ENCODE measurements at places on chromosomes 4 and X.

DNA sequence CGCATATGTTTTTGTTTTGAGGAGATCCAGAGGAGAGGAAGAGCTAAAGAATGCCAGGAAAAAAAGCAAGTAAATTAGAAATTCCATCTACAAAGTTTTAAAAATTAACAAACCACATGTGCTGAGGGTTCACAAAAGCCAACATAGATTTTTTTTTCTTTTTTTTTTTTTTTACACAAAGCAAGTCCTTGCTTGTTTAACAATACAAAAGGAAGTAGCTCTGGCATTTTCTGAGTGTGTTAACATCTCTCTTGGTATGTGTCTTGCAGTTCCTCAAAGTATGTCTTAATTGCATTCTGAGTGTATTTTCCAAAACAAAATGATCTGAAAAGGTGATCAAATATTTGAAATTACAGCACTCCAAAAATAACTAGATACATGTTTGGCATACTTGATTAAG, 1682.7 kb upstream of the AGA start:
- no peak for DNase-seq

GRCh38 chrX:148914783-148915182, 414.4 kb downstream of the AFF2 start:
- DNase-seq: no peak

- DNase-seq: no peak
These were observed 41.1 kb upstream of the ACSL4 start for GRCh38 chrX:109774136-109774535.

- no peak for DNase-seq
These were observed 1.3 kb upstream of the TSPYL2 start for GRCh38 chrX:53080628-53081580.

DNA sequence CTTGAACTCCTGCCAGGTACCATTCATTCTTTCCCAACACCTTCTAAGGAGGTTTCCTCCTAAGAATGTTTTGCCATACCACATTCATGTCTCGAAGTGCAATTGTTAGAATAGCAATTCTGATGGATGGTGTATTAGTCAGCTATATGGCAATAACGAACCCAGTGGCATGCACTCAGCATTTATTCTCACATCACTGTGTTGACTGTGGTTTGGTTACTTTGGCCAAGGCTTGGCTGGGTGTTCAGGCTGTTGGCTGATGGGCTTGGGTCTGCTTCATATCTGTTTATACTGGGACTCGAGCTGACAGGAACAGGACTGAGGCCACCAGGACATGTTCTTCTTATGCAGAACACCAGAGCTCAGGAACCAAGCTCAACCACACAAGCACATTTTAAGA, 31.7 kb downstream of the PSAPL1 start:
- DNase-seq: no peak

- no peak for DNase-seq
These were observed 77.5 kb downstream of the UCHL1 start for GRCh38 chr4:41334182-41334581.

- no peak for DNase-seq
These were observed 8.3 kb upstream of the HAND2 start for GRCh38 chr4:173538148-173538908.

- DNase-seq: no peak
These were observed 2.8 kb downstream of the TIGD2 start for GRCh38 chr4:89114100-89114499.

GRCh38 chrX:118976599-118977340, 2.4 kb downstream of the LONRF3 start:
- no peak for DNase-seq

- peak; percentile 77 for DNase-seq
These were observed 45.2 kb upstream of the CLCN4 start for GRCh38 chrX:10111364-10112148.

GRCh38 chr4:109378511-109378910, 55.1 kb upstream of the SEC24B start:
- DNase-seq: no peak

GRCh38 chr4:1628892-1629698, 55.0 kb downstream of the FAM53A start:
- peak; percentile 20 for DNase-seq

GRCh38 chrX:13440176-13440575, 120.3 kb upstream of the ATXN3L start:
- DNase-seq: no peak

DNA sequence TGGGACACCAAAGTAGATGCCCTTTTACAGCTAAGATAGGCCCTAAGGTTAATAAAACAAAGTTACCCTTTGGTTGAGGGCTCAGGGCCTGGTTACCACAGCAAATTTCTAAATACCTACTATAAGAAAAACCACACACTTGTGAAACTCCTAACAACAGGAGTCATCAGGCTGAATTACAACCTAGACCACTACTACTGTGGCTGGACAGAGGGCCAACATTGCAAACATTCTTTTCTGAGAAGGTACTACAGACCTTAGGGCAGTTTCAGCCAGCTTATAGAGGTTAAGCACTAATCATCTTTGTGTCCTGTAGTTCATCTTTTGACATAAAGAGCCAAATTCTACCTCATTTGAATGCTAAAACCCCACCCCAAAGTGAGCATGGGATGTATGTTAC, 504.0 kb downstream of the RAPGEF2 start:
- DNase-seq: no peak

- DNase-seq: no peak
These were observed 651.9 kb upstream of the PCDH7 start for GRCh38 chr4:30068234-30068633.

DNA sequence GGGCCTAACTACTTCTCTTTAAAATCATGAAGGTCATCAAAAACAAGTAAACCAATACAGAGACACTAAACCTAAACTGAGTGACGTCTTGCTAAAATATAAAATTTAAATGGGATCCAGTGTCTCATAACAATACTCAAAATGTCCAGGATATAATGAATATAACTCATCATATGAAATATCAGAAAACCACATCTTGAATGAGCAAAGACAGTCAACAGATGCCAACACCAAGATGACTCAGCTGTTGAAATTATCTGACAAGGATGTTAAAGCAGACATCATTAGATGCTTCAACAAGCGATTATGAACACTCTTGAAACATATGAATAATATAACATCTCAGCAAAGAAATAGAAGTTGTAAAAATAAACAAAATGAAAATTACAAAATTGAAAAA, 8.3 kb downstream of the NAP1L2 start:
- no peak for DNase-seq

DNA sequence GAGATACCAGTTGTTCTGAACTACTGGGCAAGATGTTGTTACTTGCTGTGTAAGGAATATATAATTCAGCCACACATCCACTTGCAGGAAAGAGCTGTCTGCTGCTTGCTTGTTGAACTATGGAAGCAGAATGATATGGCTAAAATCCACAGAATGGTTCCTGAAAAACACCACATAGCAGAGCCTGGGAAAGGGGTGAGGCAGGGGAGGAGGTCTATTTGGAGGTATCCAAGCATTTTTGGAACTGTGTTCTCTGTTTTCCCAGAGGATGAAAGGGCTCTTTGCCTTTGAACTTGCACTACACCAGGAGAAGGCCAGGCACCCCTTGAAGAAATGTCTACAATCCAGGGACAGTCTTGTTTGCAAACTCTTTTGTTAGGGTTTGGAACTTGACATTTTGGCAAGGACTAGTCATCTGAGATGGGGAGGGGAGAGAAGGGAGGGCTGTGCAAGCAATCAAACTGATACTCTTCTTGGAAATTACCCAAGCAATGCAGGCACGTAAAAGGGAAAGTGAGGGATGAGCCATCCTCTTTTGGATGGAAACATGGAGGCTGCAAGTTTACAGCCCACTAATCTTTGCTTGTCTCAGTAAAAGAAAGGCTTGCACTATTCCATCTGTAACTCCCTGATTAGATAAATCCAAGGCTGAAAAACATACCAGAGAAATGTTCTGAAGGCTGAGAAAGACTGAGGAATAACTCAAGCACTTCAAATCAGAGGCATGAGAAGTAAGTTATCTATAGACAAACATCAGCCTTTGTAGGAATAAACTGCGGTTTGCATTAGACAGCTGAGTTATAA, 141.0 kb downstream of the TSPAN5 start:
- DNase-seq: no peak

DNA sequence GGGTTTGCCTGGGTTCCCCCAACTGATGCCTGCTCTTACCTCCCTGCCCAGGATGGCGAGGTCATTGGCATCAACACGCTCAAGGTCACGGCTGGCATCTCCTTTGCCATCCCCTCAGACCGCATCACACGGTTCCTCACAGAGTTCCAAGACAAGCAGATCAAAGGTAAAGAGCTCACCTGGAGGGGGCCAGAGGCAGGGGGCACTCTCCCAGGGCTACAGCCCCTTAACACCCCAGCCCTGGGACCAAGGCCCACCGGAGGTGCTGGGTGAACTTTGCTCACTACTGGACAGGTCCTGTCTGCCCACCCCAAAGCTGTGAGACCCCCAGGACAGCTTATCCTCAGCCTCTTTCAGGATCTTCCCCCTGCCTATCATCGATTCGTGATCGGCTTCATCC, 24.5 kb downstream of the HTRA3 start:
- DNase-seq: no peak

GRCh38 chr4:76607266-76607799, 172.3 kb downstream of the SHROOM3 start:
- DNase-seq: peak; percentile 2

- no peak for DNase-seq
These were observed 35.8 kb downstream of the RFC1 start for GRCh38 chr4:39330353-39330752.

GRCh38 chr4:170193496-170193895, 103.7 kb upstream of the AADAT start:
- DNase-seq: no peak

DNA sequence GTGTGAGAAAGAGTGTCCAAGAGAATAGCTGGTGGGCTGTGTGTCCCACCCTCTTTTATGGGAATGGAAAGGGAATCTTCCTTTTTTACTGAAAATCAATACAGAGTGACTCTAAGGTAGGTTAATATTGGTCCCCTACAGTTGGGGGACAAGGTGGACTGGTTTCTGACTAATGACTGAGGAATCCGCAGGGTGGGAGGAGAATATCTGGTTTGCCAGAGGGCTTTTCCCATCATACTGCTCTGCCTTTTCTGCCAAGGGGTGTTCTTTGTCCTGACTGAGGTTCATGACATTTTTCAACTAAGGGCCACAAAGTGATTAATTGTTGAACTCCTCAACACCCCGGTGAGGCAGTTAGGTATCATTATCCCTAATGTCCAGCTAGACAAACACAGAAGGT, 261.6 kb downstream of the SPATA18 start:
- no peak for DNase-seq

Data from NK-92 treated with Interleukin-12 subunit alpha and Interleukin-12 subunit beta, amount 100 ng/mL, for 24 hours (cell line).